ENCODE measurements at places on chromosomes 4 and X.

GRCh38 chr4:173318648-173319211, 15.4 kb downstream of the HMGB2 start:
- no peak for DNase-seq

DNA sequence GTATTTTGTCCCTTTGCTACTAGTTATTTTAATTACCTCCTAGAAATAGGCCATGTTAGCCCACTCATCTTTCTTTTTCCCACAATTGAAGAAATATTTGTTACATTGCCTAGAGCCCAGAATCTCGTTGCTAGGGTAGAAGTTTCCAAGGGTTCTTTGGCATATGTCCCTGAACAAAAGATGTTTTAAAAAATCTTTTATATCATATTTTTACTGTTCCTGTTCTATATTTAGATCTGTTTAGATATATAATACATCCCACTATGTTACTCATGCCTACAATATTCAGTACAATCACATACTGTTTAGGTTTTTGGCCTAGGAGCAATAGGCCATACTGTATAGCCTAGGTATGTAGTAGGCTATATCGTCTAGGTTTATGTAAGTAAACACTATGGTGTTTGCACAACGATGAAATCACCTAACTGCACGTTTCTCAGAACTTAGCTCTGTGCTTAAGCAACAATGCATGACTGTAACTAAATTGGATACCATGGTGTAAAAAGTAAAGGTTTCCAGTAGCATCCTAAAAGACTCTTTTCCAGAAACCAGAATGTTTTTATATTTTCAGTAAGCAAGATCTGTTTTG, 236.0 kb upstream of the SLIT2 start:
- no peak for DNase-seq

DNA sequence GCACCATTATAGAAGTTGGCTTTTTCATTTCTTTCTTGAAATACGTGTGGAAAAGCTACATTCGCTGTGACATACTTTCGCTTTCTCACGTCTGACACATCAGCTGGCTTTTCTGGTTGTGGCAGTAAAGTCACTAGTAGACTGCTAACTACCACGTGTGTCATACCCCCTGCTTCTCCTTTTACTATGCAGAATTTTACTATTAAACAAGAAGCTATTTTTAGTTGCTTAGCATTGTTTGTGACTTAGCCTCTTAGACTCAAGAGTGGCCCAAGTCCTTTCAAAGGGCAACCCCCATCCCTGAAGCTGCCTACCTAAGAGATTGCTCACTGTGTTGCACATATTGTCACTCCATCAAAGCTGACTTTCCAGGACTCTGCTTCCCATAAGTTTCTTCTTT, 2.1 kb upstream of the IL2 start:
- no peak for DNase-seq

GRCh38 chrX:72130156-72130761, 1.5 kb downstream of the RTL5 start:
- no peak for DNase-seq

GRCh38 chr4:140271553-140271952, 101.9 kb upstream of the SCOC start:
- DNase-seq = no peak

DNA sequence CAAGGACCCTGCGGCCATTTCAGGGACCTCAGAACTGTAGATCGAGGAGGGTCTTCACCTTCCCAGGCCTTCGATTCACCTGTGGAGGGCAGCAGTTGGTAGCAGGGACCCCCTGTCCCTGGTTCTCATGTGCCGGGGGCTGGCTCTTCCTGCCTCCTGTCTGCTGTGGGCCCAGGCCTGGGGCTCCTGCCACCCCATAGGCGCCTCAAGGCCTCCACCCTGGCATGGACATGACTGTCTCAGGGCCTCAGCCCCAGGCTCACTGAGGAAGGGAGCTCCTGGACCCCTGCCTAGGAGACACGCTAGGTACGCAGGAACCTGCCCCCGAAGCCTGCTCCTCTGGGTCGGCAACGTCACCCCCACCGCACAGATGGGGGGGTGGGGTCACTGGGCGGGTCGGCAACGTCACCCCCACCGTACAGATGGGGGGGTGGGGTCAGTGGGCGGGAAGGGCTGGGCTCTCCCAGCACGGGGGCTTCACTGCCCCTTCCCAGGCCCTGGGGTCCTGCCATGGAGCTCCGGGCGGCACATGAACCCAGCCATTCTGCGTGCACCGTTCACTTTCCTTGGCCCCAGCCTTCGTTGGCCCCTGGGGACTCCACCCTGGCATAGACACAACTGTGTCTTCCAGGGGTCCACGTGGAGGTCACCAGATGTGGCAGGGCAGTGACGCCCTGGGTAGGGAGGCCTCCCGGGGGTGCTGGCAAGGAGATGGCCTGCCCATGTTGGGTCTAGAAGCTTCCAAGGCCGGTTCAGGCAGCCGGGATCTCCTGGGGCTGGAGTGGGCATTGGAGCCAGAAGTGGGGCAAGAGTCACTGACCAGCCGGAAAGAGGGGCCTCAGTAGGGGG, 3.5 kb upstream of the HGFAC start:
- DNase-seq = no peak

GRCh38 chrX:131399678-131400428, 110.7 kb upstream of the IGSF1 start:
- DNase-seq = no peak

DNA sequence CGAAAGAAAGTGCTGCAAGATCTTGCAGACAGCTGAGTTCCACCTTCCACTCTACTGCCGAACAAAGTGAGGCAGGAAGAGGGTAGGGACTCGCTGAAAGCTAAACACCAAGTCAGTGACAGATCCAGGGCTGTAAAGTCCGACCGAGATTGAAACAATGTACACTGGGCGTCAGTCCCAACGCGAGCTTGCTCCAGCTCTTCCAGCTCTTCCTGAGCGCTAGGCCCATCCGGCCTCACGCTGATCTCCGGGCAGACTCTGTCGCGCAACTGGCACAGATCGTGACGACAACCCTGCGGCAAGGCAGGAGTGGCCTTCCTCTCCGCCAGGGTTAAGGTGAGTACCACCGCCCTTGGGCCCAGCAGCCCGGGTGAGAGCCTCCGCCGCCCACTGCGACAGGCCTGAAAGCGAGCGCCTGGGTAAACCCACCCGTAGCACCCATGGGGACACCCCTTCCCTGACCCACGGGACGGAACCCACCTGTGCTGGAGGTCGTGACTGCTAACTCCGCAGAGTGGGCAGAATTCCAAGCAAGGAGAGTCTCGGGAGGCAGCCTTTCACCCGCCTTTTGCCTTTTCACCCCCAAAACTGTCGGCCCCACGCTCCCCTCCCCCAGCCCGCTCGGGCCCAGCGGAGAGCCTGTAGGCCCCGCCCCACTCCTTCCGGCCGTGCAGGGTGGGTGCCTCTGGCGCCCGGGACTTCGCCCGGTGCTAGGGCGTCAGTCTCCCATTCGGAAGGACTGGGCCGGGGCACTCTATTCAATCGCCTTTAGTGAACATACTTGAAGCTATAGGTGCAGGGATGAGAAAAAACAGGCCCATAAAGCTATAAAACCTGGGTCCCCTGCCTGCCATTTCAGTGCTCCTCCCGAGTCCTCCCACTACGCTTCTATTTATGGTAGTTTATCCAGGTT, at the start of gene TMLHE:
Gene TMLHE (minus strand): TSS at position 641 of the 913 bp plus-strand sequence. CDS start 67,676 bp downstream, outside the sequence.
- DNase-seq = peak; percentile 10

DNA sequence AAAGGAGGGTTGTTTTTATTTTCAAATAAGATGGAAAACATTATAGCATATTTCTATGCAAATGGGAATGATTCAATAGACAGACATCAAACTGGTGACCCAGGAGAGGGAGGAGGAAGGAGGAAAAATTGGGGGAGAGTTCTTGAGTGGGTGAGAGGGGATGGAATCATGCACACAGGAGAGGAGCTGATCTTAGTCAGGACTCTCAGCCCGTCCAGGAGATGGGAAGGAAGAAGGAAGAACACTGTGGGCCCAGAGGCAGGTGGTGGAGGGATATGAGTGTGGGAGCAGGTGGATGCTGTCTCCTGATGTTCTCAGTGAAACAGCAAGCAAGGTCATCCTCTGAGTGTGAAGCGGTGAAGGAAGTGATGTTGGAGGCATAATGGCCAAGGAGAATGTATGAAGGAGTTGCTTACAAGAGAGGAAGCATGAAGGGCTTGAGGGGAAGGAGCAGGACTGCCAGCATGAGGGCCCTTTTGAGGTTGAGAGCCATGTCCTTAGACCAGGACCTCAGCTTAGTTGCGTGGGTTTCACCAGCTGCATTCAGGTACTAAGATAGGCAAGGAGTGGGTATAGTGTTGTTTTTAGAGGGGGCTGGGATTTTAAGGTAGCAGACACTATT, 161.7 kb upstream of the NAP1L5 start:
- no peak for DNase-seq

- DNase-seq = no peak
These were observed 2.1 kb downstream of the HHIP start for GRCh38 chr4:144648042-144648441.

- no peak for DNase-seq
These were observed 107.6 kb upstream of the FAM9C start for GRCh38 chrX:13151828-13152517.

GRCh38 chr4:24076811-24077210, 187.0 kb upstream of the PPARGC1A start:
- no peak for DNase-seq

- no peak for DNase-seq
These were observed 54.4 kb downstream of the KLHL4 start for GRCh38 chrX:87571964-87572363.

DNA sequence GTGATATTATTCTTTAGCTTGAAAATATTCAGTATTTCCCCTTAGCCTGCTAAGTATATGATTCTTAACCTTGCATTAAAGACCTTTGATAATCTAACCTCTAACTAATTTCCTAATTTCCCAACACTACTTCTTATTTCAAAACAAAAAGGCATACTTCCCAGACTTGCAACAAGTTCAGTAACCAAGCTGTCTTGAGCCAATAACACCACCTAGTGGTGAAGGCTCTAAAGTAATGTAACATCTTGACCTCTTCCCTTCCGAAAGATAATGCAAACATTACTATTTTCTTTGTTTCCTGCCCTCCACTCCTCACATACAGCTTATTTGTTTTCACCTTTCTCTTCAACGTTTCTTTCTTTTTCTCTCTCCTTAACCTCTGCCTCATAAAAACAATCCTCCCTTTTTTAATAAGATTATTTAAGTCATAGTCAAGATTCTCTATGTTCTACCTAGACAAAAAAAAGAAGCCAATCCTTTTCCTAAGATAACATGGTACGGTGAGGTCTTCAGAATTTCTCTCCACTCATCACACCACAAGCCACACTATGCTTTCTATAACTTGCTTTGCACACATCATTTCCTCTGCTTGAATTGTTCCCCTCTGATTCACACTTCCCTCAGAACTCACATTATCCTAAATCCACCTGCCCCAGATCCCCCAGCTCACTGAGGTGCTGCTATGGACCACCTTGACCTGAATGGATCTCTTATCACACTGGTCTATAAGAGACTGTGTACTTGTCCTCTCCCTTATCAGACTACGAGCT, 3.5 kb downstream of the FAT1 start:
- no peak for DNase-seq

- no peak for DNase-seq
These were observed 136.6 kb upstream of the ATP6AP2 start for GRCh38 chrX:40444133-40444532.

GRCh38 chr4:89110541-89110985, 770 bp upstream of the TIGD2 start:
- no peak for DNase-seq

GRCh38 chrX:41518127-41518840, 71.1 kb downstream of the NYX start:
- no peak for DNase-seq

- no peak for DNase-seq
These were observed 335.8 kb downstream of the PABPC4L start for GRCh38 chr4:133865612-133866327.

- no peak for DNase-seq
These were observed 3.4 kb upstream of the INTU start for GRCh38 chr4:127629371-127629770.

DNA sequence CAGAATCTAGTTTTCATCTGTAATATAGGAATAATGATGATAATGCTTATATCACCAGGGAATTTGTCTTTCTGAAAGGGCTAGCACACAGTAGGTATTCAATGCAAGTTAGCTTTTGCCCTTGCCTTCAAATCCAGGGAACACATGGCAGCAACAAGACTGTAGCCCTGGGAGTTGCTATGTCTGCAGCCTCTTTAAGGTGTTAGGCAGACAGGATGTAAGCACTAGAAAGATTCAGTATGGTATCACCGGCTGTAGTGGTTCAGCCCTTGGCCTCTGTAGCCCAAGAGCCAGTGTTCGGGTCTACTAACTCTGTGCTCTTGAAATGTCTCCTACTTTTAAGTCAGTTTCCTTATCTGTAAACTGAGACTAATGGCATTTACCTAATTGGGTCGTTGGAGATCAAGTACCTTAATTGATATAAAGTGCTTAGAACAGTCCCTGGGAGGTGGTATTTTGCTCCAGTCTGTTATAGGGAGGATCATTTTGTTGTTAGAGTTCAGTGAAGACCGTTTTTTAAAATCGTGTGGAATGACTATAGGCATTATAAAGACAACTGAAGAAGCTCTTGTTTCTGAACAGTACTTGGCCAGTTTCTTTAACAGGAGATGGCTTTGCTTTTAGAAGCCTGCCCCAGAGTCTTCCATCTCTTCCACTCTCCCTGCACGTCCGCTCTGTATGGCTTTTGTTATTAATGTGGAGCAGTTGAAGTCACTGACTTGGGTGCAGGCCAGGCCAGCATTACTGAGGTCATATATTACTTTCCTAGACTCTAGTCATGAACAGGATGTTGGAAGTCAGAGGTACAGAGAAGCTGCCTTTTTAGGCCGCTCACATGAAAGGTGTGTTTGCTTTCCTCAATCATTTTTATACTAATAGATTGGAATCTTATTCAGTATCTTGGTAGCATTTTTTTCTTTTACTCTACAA, 44.8 kb downstream of the GAB1 start:
- DNase-seq = peak; percentile 69

GRCh38 chr4:26407476-26407875, 82.8 kb downstream of the CCKAR start:
- no peak for DNase-seq

DNA sequence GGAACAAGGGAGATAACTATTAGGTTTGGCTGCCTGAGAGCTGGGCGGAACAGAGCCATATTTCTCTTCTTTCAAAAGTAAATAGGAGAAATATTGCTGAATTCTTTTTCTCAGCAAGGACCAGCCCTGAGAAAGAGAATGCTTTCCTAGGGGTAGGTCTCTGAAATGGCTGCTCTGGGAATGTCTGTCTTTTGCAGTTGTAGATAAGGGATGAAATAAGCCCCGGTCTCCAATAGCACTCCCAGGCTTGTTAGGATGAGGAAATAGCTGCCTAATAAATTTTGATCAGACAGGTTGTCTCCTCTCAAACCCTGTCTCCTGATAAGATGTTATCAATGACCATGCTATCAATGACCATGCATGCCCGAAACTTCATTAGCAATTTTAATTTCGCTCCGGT, 207.8 kb upstream of the KIT start:
- no peak for DNase-seq

All from DMS 273 treated with DMSO at 0.1 percent for 48 hours (cell line).